ENCODE measurements at places on chromosomes 12 and 14.

GRCh38 chr12:1510056-1510812 is 84.1 kb downstream of the FBXL14 start:
- DNase-seq: no peak

- DNase-seq: no peak
Observed at GRCh38 chr12:96049101-96049500, 13.7 kb upstream of the LTA4H start.

GRCh38 chr14:76686646-76687045 is 74.6 kb upstream of the VASH1 start:
- no peak for DNase-seq

DNA sequence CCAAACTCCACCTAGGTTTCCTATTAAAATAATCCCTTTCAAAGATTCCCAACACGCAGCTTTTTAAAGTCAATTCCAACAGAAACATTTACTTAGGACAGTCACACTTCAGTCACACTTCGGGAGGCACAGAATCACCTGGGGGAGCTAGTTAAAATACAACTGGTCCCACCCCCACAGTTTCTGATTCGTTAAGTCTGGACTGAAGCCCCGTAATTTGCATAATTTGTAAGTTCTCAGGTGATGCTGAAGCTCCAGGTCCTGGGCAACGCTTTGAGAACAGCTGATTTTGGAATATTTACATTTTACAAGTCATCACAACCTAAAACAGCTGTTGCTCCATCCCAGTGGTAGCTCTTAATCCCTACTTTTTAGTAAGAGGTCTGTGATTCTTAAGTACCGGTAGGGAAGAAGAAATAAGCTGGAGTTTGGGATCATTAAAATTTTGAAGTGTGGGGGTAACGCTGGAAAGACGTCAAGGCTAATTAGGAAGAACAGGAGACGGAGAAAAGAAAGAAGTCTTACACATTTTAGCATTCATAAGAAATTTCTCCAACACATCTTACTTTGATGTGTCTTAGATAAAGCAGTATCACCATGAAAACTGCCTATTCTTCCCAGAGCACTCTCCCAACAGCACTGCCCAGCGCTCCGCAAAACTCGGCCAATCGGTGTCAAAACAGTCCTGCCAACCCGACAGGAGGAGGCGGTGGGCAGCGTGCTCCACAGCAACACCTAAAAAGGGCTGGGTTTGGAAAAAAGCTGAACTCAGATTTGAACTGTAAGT is 1.1 kb downstream of the IPO8 start:
- DNase-seq: no peak

DNA sequence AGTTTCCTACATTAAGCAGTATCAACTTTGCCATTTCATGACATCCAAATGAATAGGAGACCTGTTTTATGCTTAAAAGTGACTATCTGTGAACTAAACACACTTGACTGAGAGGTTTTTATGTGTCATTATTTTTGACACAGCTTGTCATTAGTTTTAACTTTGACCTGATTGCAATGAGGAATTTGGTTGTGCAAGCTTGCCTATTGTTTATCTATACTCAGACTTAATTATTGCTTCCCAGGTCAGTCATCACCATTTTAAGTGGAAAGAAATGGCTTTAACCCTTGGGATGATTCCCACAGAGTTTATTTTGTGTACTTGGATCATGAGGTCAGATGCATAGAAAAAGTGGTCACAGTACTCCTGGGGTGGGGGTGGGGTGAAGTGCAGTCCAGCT is 171.0 kb upstream of the PRICKLE1 start:
- no peak for DNase-seq

DNA sequence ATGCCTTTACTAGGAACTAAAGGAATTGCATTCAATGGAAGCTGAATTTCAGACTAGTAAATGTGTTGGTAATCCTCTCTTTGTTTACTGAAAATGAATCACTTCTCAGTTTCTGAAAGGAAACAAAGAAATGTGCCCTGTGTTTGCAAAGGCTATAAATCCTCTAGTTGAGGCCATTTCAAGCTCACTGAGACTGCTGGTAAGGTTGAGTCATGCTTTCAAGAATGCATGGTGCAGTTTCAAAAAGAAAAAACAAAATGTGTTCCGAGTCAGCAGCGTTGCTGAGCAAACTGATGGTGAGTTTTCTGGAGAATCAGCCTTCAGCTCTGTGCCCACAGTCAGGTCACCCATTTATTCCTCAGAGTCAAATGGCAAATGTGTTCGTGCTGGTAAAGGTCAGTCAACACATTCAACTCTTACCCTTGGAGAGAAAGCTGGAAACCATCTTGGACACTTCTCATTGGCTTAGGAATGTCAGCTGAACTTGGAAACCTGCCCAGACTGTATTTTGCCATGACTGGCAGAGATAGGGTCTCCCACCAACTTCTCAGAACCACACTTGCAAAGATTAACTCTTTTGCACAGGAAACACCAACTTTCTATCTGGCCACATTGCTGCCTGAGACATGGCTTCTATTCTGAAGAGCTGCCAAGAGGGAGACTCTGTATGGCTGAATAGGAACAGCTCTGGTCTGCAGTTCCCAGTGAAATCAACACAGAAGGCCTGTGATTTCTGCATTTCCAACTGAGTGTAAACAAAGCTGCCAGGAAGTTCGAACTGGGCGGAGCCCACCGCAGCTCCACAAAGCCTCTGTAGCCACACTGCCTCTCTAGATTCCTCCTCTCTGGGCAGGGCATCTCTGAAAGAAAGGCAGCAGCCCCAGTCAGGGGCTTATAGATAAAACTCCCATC is 484.4 kb downstream of the ATP23 start:
- DNase-seq: no peak

DNA sequence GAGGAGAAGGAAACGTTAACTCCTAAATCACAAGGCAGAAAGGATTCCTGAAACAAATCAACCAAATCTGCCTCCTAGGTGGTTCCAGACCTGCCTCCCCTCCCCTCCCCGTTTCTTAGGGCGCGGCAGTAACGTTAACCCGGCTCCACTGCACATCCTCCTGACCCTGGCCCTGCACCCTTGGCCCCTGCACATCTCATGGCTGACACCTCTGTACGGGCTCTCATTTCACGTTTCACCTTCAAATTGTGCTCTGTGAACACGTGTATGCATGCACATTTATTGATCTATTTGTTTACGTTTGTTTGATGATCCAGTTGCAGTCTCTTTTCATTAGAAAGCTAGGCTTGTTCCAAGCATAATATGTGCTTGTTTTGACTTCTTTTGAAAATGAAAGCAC is 358.1 kb downstream of the ADGRD1 start:
- DNase-seq: no peak

DNA sequence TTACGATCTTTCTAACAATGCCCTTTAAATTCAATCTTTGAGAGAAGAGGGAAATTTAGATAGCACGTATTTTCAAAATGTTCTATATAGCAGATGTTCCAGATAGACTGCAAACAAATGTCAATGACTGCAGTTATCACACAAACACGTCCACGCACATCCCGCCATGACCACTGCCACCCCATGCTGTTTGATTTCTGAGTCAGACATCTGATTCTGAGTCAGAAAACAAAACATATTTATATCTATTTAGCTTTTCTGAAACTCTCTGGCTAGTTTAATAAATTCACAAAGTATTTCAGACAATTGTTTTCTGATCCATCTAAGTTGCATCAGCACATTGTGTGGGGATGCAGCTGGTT is 105.9 kb upstream of the BCAT1 start:
- DNase-seq: no peak

GRCh38 chr12:115956659-115957058 is 320.8 kb downstream of the MED13L start:
- DNase-seq: no peak

DNA sequence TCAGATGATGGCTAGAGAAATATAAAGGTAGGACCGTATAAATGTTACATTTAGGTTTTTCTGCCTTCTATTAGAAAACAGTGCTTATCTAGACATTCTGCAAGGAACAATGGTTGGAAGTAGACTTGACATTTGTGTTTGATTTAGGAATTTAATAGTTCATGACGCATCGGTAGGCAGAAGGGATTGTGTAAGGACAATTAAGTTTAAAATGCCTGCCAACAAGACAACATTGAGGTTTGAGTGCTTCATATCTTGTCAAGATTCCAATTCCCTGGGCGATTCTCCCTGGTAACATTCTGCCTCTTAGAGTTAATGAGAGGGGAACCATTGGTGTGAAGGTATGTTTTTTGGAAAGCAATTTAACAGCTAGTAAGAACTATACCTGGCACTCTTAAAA is 186.8 kb upstream of the RBM19 start:
- DNase-seq: no peak

DNA sequence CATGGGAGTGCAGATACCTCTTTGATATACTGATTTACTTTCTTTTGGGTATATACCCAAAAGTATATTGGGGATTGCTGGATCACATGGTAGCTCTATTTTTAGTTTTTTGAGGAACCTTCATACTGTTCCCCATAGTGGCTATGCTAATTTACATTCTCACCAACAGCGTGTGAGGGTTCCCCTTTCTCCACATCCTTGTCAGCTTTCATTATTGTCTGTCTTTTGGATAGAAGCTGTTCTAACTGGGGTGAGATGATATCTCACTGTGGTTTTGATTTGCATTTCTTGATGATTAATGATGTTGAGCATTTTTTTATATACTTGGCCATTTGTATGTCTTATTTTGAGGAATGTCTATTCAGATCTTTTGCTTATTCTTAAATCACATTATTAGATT is 44.1 kb upstream of the JDP2 start:
- DNase-seq: no peak

- no peak for DNase-seq
Observed at GRCh38 chr12:95574799-95575452, 23.6 kb upstream of the USP44 start.

GRCh38 chr12:114339626-114340025 is 66.3 kb downstream of the TBX5 start:
- no peak for DNase-seq

DNA sequence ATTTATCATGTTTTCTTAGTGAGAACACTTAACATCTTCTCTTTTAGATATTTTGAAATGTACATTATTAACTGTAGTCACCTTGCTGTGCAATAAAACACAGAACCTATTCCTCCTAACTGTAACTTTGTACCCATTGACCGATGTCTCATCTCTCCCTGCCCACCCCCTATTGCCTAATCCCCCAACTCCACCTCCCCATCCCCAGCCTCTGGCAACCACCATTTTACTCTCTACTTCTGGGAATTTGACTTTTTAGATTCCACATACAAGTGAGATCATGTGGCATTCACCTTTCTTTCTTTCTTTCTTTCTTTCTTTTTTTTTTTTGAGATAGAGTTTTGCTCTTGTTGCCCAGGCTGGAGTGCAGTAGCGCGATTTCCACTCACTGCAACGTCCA is 4.4 kb upstream of the CCDC198 start:
- no peak for DNase-seq

DNA sequence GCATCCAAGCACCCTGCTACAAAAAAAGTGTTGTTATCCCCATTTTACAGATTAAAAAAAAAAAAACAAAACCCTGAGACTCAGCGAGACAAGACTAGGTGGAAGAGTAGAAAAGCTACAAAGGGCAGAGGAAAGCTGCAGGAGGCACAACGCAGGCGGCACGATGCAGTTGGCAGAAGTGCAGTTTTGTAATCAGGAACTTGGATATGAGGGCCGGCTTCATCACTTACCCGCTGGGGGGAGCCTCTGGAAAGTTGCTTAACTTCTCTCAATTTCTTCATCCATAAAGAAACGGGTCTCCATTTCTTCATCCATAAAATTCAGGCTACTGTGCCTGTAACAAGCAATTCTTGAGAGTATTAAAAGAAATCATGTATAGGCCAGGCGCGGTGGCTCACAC is 33.1 kb upstream of the CCDC60 start:
- no peak for DNase-seq

GRCh38 chr14:103232831-103233319 is 101.2 kb upstream of the EIF5 start:
- no peak for DNase-seq

DNA sequence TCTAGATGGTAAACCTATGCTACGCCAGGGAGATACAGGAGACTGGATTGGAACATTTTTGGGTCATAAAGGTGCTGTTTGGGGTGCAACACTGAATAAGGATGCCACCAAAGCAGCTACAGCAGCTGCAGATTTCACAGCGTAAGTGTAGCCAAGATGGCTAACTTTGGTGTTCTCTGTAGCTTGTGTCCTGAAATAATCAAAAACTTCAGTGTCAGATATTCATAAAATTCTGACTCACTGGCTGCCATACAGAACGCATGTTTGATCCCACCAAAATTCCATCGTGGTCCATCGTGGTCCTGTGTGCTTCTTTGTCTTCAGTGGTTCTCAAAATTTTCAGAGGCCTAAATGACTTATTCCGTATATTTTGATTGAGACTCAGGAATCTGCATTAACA is 1.3 kb downstream of the STRAP start:
- no peak for DNase-seq

- DNase-seq: no peak
Observed at GRCh38 chr12:46459111-46459510, 86.5 kb upstream of the SLC38A2 start.

DNA sequence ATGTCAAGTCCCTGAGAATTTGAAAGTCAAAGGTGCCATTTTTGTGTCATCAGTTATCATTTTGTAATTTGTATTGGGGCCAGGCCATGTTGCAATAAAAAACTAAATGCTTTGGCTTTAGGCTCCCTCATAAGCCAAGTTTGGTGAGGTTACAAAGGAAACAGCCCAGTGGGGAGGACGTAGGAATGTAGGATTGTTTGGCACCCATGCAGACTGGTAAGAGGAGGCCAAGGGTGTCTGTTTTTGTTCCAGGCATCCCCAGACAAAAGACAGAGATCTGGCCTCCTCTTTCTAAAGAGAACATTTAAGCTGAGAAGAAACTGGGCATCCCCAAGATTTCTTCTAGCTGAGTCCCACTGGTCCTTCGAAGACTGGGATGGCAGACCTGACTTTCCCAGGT is 111.7 kb downstream of the SUDS3 start:
- DNase-seq: no peak

GRCh38 chr12:113298861-113299545 is 35.9 kb downstream of the SLC8B1 start:
- no peak for DNase-seq

DNA sequence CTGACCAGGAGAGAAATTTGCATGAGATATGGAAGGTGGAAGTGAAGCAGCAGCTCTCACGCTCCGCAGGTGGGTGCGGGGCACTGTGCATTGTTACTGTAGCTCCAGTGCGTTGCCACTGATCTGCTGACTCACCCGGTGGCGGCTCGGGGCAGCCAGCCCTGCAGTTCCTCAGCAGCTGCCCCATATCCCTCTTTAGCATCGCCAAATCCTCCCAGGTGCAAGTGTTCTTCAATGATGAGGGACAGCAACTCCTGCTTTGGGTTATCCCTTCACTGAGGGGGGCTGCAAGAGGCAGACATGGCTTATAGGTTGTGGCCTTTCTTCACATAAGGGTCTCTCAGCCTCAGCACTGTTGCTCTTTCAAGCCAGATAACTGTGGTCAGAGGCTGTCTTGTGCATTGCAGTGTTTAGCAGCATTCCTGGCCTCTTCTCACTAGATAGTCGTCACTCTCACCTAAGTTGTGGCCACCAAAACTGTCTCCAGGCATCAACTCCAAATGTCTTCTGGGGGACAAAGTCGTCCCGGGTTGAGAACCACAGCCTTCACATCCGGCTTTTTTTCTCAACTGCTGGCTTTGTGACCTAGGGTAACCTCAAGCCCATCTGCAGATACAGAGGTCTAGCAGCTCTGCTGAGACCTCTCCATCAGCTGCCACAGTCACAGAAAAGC is 180.8 kb downstream of the EFCAB11 start:
- DNase-seq: peak; percentile 35

- no peak for DNase-seq
Observed at GRCh38 chr12:69064734-69065443, 131.9 kb upstream of the CPM start.
